Activated CD8-positive, alpha-beta T cell treated with anti-CD3 and anti-CD28 coated beads for 36 hours (primary cell): ENCODE measurements at places on chromosomes 1 and 21.

- H3K36me3 ChIP-seq = no peaks in the 10 kb centered on the region
- H3K4me3 ChIP-seq = no peak overlapping the region
- H3K27ac ChIP-seq = no peak overlapping the region
- peaks cover 6% of the 10 kb centered on the region for H3K27me3 ChIP-seq
- no peak for DNase-seq
Measured at GRCh38 chr1:8035289-8035688, 9.2 kb upstream of the ERRFI1 start.

DNA sequence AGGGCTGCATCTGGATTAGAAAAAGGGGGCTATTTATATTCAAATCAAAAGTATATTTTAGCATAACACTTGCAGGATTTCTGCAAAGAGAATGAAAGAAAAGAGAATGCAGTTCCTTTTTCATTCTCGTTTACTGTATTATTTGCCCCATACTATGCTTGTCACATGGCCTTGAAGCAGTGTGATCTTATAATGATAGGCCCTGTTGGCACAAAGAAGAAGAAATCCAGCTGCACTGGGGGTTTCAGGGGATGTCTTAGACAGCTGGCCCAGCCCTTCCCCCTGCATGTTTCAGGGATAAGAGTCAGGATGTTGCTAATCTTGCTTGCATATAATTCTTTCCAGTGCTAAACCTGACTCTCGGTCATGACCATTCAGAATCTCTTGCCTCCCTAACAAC, 369.5 kb downstream of the SEC16B start:
- no peak overlapping the region for H3K4me3 ChIP-seq
- no peaks in the 10 kb centered on the region for H3K4me1 ChIP-seq
- H3K27ac ChIP-seq = no peak overlapping the region
- H3K36me3 ChIP-seq = no peaks in the 10 kb centered on the region
- no peak for DNase-seq

DNA sequence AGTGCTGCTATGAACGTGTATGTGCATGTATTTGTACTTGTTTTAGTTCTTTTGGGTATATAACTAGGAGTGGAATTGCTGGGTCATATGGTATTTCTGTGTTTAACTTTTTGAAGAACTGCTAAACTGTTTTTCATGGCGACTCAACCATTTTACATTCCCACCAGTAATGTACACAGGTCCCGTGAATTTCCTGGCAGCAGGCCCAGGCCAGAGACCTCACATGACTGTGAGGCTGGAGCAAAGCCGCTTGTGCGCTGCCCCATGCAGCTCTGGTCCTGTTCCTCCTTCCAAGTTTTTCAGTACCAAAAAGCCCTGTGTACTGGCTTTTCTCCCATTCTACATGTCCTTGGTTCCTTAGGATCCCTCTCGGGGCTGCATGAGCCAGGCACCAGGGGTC, 29.6 kb downstream of the ACOT11 start:
- H3K36me3 ChIP-seq = no peaks in the 10 kb centered on the region
- no peak overlapping the region for H3K4me3 ChIP-seq
- H3K27me3 ChIP-seq = no peaks in the 10 kb centered on the region
- H3K27ac ChIP-seq = no peak overlapping the region
- H3K4me1 ChIP-seq = no peaks in the 10 kb centered on the region

DNA sequence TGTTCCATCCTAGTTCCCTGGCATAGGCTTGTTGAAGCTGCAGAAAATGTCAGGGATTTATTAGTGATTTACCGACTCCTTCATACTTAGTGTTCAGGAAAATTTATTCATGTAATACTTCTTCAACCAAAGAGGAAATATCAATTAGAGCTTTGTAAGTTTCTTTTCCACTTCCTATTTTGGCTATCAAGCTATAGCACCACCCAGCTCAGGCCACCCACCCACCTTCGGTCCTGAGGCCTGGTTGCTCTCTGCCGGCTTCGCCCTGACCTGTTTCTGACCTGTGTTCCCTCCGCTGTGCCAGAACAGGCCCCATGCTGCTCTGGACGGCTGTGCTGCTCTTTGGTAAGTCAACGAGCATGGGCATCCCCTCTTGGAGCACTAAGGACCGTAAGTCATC, at the start of gene FCRL6:
Gene FCRL6, plus strand, starts transcription at position 250 of the 400 bp plus-strand sequence. Its CDS starts 65 bp downstream, at position 315.
- no peaks in the 10 kb centered on the region for H3K36me3 ChIP-seq
- peak within 1 kb of the TSS; percentile 1 for H3K4me3 ChIP-seq
- H3K4me1 ChIP-seq = peaks cover 43% of the 10 kb centered on the region
- no peaks in the 10 kb centered on the region for H3K27me3 ChIP-seq
- DNase-seq = no peak
- peak within 1 kb of the TSS; percentile 23 for H3K27ac ChIP-seq

DNA sequence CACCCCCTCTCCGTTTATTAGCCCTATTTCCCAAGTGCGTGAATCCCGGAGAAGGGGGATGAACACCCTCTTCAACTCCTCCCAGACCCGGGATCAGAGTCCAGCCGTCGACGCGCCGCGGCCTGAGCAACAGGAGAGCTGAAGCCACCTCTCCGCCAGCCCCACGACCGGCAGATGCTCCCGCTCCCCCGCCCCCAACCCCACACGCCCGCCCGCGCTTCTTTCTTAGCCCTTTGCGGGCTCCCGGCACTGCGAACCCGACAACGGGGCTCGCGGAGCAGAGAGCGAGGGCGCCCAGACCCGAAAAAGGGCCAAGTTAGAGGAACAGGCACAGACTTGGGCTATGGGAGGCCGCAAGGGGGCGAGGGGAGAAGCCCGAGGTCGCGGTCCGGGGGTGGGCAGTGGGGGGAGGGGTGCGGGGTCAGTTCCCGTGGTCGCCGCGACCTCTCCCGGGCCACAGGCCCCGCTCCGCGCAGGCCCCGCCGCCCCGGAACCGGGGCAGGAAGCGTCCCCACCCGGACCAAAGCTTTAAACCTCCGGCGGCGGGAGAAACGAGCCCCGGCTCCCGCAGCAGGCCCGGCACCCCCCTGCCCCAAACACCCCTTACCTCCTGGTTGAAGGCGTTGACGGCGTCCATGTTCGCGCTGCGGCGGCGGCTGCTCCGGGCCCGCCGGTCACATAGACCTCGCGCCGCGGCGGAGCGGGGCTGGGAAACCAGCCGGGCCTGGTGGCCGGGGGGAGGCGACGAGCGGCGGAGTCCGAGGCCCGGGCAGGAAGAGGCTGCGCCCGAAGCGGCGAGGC, 662 bp downstream of the SCAF4 start:
- peaks cover 9% of the 10 kb centered on the region for H3K4me1 ChIP-seq
- no peak overlapping the region for H3K4me3 ChIP-seq
- no peaks in the 10 kb centered on the region for H3K27me3 ChIP-seq
- peak; percentile 64 for DNase-seq
- peak overlapping the region; percentile 78 for H3K27ac ChIP-seq
